ENCODE measurements at places on chromosomes 13 and 19.

- DNase-seq, result no peak
Observed at GRCh38 chr13:33480561-33480960, 195.0 kb upstream of the STARD13 start.

- DNase-seq, result no peak
Observed at GRCh38 chr13:49997955-49998354, 1.1 kb downstream of the TRIM13 start.

GRCh38 chr13:67130444-67130843, 99.7 kb downstream of the PCDH9 start:
- no peak for DNase-seq

- no peak for DNase-seq
Observed at GRCh38 chr13:37023871-37024270, 23.3 kb downstream of the EXOSC8 start.

DNA sequence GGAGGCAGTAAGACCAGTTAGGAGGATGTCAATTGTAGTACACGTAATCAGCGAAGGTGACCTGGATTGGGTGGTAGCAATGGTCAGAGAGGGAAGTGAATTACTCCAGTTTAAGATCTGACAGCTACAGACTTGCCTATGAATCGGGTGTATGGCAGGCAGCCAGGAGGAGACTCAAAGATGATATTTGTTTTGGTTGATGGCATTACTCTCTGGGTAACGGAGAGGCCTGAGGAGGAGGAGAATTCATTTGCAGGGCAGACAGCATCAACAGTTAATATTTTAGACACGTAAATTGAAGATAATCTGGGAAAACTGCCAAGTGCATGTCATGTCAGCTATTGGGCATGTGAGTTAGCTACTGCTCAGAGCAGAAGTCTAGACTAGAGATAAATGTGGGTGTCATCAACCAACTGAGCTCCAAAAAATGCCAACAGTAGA, 109.2 kb downstream of the SGCG start:
- DNase-seq, result no peak

- DNase-seq, result peak; percentile 4
Observed at GRCh38 chr19:37920591-37921450, 13.8 kb downstream of the SIPA1L3 start.

DNA sequence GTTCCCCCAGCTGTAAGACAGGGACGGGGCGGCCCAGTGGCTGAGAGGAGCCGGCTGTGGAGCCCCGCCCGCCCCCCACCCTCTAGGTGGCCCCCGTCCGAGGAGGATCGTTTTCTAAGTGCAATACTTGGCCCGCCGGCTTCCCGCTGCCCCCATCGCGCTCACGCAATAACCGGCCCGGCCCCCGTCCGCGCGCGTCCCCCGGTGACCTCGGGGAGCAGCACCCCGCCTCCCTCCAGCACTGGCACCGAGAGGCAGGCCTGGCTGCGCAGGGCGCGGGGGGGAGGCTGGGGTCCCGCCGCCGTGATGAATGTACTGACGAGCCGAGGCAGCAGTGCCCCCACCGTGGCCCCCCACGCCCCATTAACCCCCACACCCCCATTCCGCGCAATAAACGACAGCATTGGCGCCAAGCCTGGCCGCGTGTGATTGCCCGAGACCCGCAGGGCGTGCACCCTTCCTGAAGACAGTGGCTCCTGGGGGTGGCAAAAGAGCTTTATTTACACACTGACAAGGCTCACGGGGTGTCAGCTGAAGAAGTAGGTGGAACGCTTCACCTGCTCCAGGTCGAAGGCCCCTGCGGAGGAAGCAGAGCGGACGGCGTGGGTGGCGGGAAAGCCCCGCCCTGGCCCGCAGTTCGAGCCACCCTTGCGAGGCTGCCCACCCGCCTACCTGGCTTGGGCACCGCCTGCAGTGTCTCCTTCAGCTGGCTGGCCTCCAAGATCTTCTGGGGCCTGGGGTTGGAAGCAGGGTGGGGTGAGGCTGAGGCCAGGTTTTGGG, 16.4 kb downstream of the POLRMT start:
- DNase-seq, result no peak

GRCh38 chr19:719636-720344, 11.1 kb downstream of the PALM start:
- no peak for DNase-seq

GRCh38 chr19:33814181-33815165, 17.8 kb downstream of the KCTD15 start:
- no peak for DNase-seq

- no peak for DNase-seq
Observed at GRCh38 chr13:40163066-40164000, 503.1 kb downstream of the FOXO1 start.

GRCh38 chr13:100957741-100958140, 283.1 kb upstream of the TMTC4 start:
- no peak for DNase-seq

- no peak for DNase-seq
Observed at GRCh38 chr13:74919914-74920313, 562.1 kb downstream of the TBC1D4 start.

Data from C1 segment of cervical spinal cord (tissue), 14 donors.